ENCODE measurements at places on chromosomes 7 and 10. TPM values are rescaled to one million over a fixed set of nuclear protein-coding genes. Genes with fewer than 3 reads are reported as not detected.

GRCh38 chr10:26380815-26381214 lies 57.3 kb upstream of the APBB1IP start:
- DNase-seq, result no peak

DNA sequence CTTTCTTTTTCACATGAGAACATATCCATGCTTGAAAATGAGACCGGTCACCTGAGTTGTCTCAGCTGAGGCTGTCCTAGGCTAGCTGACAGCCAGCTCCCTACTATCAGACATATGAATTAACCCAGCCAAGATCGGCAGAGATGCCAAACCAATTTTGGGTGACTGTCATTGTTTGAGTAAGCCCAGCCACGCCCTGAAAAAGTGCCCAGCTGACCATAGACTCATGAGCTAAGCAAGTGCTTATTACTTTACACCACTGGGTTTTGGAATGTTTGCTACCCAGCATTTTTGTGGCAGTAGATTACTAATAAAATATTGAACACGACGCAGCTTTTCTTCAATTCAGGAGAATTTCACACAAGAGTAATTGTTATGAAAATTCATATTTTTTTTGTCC lies 265.2 kb upstream of the LYZL1 start:
- no peak for DNase-seq

DNA sequence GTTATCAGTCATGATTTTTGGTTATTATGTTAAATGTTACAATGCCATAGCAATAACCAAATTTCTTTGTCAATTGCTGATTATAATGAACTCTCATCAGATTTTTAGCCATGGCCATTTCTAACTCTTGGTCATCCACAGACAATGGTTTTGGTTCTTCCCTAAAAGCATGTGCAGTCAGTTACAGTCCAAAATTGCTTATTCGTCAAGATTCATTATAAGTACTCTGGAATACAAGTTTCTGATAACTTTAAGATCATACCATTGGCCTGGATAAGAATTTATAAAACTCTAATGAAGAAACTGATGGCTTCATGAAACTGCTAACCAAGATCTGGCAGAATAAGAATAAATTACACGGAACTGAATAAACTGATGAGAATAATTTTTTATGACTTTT lies 50.9 kb downstream of the PDZD8 start:
- DNase-seq, result no peak

DNA sequence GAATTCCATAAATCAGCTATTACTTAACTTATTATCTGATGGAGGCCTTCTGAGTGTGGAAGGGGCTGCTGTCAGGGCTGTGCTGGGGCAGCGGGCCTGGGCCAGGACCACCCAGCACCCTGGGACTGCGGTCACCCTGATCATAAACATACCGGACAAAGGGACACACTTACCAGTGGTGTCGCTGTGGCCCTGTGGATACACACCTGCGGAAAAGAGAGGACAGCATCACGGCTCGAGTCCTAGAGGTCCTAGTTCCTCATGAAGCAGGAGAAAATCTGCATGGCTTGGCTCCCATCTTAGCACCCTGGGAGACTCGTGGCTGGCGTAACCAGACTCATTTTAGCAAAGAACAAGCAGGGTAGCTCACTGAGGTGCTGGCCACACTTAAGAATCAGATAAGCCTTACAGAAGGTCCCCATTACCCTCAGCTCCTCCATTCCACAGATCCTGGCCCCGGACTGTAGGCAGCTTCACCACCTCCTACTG lies 17.7 kb downstream of the IL15RA start:
- peak; percentile 11 for DNase-seq

DNA sequence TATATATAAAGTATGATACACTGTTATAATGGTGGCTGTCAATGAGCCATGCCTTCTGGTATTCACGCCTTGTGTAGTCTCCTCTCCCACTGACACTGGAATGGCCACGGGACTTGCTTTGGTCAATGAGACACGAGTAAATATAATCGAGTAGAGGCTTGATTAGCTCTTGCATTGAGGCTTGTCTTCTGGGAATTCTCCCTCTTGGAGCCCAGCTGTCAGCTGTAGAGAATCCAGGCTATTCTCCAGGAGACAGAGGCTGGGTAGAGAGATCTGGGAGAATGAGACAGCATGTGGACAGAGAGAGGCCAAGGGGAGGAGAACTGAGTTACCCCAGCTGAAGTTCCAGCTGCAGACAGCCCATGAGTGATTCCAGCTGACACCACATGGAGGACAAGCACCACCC lies 25.2 kb upstream of the PLCE1 start:
- no peak for DNase-seq

- no peak for DNase-seq
These were observed 473.3 kb downstream of the LRMDA start for GRCh38 chr10:75904499-75905283.

GRCh38 chr7:47670729-47671128 lies 88.8 kb upstream of the TNS3 start:
- no peak for DNase-seq

DNA sequence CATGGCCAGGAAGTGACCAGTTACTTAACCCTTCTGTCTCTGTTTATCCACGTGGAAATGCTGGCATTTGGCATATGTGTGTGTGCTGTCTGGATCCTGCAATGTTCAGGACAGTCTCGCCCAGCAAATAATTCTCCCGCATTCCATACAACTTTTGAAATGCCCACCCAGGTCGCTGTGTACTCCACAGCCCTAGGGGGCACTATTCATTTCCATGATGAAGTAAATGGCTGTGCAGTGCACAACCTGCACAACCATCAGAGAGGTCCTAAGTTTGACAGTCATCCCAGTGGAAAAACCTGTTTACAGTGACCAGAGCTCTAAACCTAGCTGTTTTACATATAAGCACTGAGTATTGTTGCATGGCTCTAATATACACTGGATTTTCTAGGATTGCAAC lies 38.1 kb downstream of the ZNF503 start:
- no peak for DNase-seq

DNA sequence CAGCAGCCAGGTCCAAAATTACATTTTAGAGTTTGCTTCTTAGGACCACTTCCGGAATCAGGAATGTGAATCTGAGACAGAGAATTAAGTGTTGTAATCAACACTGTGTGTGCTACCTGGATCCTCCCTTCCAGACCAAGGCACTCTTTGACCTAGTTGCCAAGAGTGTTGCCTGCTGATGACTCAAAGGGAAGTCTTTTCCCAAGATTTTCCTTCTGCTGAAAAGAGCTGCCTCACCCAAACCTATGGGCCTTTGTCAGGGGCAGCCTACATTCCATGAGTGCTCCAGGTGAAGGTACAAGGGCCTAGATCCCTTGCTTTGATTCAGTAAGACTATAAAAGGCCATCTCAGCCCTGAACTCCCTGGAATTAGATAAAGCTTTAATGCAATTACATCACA lies 712.5 kb upstream of the ANKRD30A start:
- no peak for DNase-seq

- no peak for DNase-seq
These were observed 73.4 kb downstream of the ARHGAP22 start for GRCh38 chr10:48531486-48531885.

GRCh38 chr7:39647816-39648215 lies 24.4 kb downstream of the RALA start:
- no peak for DNase-seq

DNA sequence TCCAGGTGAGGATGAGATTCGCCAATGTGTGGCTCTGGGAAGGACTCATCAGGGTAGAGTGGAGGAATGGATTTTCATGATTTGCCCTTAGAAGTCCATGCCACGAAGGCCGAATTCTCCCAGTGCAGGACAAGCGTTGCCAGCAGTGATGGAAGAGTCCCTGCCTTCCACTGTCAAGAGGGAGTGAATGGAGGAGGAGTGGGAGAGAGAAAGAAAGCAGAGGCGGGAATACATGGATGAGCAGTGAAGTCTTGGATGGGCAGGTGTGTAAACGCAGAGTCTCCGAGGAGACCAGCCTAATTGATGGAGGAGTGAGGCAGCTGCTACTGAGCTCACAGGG lies 419.2 kb downstream of the GLRX3 start:
- no peak for DNase-seq

- no peak for DNase-seq
These were observed 166.0 kb upstream of the GDF10 start for GRCh38 chr10:47133871-47134570.

DNA sequence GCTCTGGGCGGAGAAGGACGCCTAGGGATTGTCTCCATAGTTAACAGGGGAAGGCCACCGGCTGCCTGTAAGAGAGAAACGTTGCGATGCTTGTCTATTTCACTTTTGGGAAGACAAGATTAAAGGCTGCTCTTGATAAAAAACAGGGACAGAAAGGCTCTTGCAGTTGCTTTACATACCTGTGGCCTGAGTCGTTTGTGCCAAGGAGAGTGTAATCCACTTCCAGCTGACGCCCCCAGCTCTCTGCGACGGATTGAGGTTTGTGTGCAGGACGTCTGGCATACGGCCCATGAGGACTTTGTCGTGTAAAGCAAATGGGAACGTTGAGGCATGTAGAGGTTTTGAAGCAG lies 1.1 kb downstream of the MAP3K8 start:
- no peak for DNase-seq

- DNase-seq, result no peak
These were observed 5.8 kb downstream of the IDE start for GRCh38 chr10:92567952-92568600.

DNA sequence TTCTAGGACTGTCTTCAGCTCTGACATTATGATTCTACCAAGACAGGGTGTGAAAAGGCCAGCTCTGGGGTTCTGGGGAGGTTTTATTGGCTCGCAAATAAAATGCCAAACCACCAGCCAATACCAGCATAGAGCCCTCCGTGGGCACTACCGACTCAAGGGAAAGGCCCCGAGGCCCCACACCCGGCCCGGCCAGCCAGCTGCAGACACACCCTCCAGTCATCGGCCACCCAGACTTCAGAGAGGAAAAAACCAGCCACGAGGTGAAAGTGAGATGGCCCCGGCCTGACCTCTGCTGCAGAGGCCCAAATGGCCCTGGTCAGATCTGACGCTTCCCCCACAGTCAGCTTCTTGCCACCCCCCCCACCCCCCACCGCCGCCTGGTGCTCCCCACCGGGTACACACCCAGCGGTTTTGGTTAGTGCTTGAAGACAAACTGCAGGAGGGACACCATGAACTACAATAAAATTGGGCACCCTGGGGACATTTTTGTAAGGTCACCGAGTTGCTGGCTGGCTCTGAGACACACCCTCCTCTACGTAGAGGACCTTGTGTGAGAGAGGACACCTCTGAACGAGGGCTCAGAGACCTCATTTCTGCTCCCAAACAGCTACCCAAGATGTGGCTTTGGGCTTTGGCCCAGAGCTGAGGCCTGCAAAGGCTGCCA lies 79.9 kb downstream of the PRKAG2 start:
- no peak for DNase-seq

- peak; percentile 89 for DNase-seq
These were observed 112.7 kb downstream of the SLIT1 start for GRCh38 chr10:97072851-97073665.

DNA sequence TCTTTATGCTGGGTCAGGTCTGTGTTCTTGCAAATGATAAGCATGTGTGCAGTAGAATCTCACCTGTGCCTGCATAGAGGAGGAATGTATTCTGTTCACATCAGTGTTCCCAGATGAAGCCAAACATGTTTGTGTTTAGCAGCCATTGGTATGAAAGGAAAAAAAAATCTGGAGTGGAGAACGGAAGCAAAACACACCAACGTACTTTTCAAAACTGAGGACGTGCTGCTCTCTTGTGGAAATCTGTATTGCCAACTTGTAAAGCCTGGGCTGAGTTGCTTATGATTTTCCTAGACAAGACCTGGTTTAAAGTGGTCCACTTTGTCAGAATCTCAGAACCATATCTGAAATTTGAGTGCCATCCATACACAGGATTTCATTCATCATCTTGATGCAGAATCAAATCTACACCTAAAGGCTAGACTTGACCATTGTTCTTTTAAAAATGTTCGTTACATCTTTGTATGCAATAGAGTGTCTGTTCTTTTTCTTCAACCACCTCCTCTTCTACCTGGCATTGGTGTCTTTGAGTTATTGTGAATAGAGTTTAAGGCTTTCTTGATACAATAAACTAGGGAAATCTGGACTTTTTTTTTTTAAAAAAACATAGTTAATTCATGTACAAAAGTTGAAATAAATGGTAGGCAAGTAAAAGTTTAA lies 367.7 kb downstream of the PHF14 start:
- no peak for DNase-seq

DNA sequence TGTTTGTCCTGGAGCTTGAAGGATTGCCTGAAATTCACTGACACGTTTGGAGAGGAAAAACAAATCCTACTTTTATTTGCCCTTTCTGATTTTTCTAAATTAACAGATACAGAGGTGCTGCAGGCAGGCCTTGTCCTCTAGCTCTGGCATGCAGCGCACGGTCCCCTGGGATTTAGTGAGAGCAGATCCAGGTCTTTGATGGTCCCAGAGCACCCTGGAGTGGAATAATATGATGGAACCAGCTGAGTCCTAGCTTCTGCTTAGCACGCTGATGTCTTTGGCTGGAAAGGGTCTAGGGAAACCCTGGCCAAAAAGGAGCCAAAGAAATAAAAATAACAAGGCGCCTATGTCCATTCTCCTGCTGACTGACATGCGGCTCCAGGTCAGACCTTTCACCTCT lies 40.5 kb downstream of the C10orf120 start:
- no peak for DNase-seq

- no peak for DNase-seq
These were observed 97.6 kb upstream of the GSDME start for GRCh38 chr7:24854866-24855265.

- no peak for DNase-seq
These were observed 33.3 kb downstream of the CASP7 start for GRCh38 chr10:113712755-113713639.

DNA sequence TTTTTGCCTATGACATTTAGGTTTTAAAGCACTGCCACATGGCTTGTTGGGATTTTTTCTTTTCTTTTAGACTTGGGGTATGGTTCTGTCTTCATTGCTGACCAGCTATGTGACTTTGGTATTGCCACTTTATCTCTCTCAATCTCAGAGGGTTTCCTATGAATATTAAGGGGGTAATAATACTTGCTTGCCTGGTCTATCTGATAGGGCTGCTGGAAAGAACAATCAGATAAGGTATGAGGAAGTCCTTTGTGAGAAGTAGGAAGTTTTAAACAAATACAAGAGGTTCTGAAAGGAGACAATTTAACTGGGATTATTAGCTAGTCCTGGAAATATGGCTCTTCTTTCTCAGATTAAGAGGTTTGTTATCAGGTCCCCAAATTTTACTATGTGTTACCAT lies 80.8 kb downstream of the ZNF92 start:
- no peak for DNase-seq

- no peak for DNase-seq
These were observed 549.6 kb downstream of the HTR7 start for GRCh38 chr10:90308223-90308622.

GRCh38 chr7:157471259-157472125 lies 134.7 kb downstream of the DNAJB6 start:
- no peak for DNase-seq

- no peak for DNase-seq
These were observed 78.0 kb downstream of the WDR37 start for GRCh38 chr10:1134156-1134555.

GRCh38 chr10:42648512-42648911 lies 10.1 kb upstream of the ZNF33B start:
- no peak for DNase-seq

GRCh38 chr7:36663481-36663880 lies 60.8 kb downstream of the AOAH start:
- no peak for DNase-seq

Gene SH2B2
- 2.8 TPM for total RNA-seq

Gene LRMDA
- 12.0 TPM for total RNA-seq

Gene RRP12
- total RNA-seq, result 15.7 TPM

Gene CYP3A4
- total RNA-seq, result not detected

Gene PLPP4
- total RNA-seq, result 0.72 TPM

Gene SPRN
- not detected for total RNA-seq

Gene AGFG2
- total RNA-seq, result 10.6 TPM

Gene FAM237B
- total RNA-seq, result not detected

Gene UCN3
- not detected for total RNA-seq
